ENCODE measurements at places on chromosomes 4 and X.

GRCh38 chr4:186752325-186752724, 28.7 kb upstream of the FAT1 start:
- no peak for DNase-seq

DNA sequence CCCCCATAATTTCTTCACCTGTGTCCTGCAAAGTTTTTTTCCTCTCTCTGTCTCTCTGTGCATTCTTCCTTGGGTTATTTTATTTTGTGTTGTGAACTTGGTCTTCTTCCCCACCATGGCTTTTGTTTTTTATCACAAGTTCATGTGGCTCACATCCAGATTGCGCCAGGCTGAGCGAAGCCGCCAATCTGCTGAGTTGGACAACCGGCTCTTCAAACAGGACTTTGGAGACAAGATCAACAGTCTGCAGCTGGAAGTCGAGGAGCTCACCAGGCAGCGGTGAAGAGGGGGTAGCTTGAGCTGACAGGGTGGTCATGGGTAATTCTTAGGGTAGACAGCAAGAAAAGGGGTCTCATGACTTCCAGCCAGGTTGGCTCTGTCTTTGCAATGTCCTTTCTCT, 46.1 kb downstream of the GRSF1 start:
- no peak for DNase-seq

DNA sequence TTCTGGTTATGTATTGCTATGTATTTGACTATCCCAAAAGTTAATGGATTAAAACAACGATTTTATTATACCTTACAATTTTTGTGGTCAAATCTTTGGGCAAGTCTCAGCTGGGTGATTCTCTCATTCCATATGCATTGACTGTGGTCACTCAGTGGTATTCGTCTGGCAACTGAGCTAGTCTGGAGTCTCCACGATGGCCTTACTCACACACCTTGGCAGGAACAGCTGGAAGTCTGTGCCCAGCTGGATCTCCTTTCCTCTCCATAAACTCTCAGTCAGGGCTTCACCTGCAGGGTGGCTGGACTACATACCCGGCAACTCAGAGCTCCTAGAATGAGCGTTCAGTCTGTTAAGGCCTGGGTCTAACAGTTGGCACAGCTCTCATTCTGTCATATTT, 141.1 kb upstream of the WDFY3 start:
- DNase-seq, result no peak

GRCh38 chrX:1026263-1027015, 186.0 kb downstream of the CRLF2 start:
- no peak for DNase-seq

- no peak for DNase-seq
These were observed 10.7 kb upstream of the BRS3 start for GRCh38 chrX:136477026-136477425.

DNA sequence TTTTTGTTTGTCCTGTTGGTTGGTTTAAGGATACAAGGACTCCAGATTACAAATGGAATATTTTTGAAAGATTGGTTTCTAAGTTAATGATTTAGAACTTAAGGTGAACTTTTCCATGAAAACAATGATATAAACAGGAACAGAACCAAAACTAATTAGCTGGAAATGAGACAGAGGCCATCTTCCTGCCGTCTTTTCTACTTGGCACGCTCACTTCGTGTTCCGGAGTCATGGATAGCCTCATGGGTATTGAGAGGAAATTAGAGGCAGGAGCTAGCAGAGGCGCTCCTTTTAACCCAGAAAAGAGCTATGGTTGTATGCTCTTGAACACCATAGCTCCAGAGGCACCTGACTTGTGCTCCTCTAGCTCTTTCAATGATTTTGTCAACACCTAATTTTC, 2.4 kb downstream of the FAM241A start:
- no peak for DNase-seq

DNA sequence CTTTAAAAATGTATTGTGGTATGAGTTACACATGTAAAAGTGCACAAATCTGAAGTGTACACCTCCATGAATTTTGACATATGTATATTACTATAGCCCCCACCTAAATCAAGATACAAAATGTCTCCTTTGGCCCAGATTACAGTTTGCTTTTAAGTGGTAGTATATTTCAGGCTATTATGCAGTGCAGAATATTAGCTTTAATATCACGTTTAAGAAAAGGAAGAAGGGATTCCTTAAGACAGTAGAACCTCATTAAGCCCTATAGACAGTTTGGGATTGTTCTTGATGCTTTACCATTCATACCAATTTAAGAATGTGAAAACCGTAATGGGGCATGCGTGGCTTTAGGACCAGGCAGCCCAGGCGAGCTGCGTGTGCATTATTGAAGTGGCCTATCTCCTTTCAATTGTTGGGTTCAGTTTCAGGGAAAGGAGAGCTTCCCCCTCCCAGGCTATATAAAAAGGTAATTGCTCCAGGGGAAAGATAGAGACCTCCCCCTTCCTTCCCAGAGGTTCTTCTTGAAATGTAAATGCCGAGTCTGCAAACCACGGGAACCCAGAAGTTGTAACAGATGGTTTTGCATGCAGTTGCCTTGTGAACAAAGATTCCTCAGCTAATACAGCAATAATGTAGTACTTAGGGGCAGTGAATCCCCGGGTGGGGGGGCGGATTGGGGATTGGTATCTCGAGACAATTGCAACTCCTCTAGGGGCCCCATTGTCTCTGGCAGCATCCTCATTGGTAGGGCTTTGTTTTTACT, 106.1 kb downstream of the UCHL1 start:
- DNase-seq, result no peak

DNA sequence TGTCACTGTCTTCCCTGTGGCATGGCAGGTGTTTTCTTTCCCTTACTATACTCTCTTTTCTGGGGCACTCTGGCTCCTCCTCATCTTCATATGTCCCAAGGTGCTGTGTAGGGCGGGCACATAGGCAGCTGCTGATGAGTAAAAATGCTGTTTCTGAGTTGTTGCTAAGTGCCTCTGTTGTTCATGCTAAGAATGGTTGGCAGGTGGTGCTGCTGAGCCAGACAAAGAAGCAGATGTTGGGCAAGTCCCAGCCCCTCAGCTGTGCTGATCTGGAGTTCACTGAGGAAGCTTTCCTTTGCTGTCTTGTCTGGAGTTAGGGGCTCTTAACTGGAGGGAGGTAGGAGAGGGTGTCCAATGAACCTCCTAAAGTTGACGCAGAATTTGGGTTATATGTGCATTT, 40.6 kb downstream of the HADH start:
- DNase-seq, result peak; percentile 34

GRCh38 chr4:138826322-138826721, 189.3 kb upstream of the NOCT start:
- DNase-seq, result no peak

GRCh38 chr4:144599621-144600020, 46.3 kb upstream of the HHIP start:
- DNase-seq, result no peak

- DNase-seq, result no peak
These were observed 140.6 kb downstream of the STK32B start for GRCh38 chr4:5191831-5192230.

DNA sequence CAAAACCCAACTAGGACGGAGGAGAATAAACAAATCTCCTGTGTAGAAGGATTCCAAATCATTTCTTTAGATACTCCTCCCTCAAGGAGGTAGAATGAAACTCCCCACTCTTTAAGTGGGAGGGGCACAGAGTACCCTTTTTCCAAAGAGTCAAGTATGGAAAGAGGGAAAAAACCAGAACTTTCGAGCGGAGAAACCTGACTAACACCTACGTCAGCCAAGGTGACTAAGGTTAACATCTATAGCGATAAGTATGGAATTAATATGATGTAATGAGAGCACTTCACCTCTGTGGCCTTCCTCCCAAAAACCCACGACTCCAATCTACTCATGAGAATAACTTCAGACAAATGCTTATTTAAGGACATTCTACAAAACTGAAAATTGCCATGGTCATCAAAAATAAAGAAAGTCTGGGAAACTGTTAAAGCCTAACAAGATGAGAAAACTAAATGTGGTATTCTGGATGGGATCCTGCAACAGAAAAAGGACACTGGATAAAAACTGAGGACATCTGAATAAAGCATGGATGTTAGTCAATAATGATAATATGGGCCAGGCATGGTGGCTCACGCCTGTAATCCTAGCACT, 157.0 kb upstream of the MAP3K15 start:
- no peak for DNase-seq

GRCh38 chr4:56512166-56512565, 6.6 kb downstream of the ARL9 start:
- DNase-seq, result no peak

DNA sequence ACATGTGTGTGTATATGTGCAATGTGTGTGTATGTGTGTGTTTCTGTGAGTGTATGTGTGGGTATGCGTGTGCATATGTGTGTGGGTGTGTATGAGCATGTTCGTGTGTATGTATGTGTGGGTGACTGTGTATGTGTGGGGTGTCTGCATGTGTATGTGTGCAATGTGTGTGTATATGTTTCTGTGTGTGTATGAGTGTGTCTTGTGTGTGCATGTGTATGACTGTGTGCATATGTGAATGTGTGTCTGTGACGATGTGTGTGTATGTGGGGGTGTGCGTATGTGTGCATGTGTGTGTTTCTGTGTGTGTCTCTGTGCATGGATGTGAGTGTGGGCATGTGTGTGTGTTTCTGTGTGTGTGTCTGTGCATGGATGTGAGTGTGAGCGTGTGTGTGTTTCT, 4.2 kb upstream of the ATP2B3 start:
- DNase-seq, result no peak

DNA sequence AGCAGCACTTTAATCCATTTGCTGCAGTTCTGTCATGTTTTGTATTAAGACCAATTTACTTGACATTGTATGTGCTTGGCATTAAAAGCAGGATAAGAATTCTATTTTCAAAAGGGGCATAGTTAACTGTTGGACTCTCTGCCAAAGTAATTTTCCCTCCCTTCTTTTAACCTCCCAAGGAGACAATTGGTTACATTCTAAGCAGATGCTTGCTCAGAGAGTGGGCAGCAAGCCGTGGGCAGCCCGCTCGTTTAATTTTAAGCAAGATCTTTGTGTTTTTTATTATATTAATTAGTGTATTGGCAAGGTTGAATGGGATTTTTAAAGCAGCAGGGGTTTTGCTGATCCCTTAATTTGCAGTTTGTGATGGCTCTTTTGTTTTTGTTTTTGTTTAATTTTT, 37.1 kb upstream of the KLHL8 start:
- DNase-seq, result no peak

DNA sequence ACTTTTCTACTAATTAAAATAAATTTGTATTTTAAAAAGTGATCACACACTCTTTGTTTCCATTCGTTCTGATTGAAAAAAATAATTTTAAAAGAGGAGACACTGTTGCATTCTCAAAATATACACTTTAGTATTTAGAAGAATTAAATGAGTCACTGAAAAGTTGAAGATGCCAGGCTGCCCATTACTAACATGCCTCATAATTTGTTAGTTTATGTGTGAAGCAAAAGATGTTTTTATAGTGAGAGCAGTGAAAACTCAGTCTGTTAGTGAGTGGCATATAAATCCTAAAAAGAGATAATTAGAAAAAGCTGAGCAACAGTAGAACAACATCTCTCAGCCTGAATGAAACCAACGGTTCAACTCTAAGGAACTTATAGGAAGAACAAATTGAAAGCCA, 143.4 kb downstream of the CDS1 start:
- DNase-seq, result no peak

- DNase-seq, result no peak
These were observed 1.4 kb downstream of the ARX start for GRCh38 chrX:25014366-25014838.

- DNase-seq, result no peak
These were observed 57.5 kb downstream of the FAM13A start for GRCh38 chr4:88999392-88999930.

- no peak for DNase-seq
These were observed 107.6 kb upstream of the CBR4 start for GRCh38 chr4:169117591-169118081.

GRCh38 chrX:9033989-9034388, at the start of gene FAM9B:
TSS of gene FAM9B (minus strand) at chrX:9034127. CDS start at chrX:9032986, 1,141 bp downstream.
- DNase-seq, result no peak

DNA sequence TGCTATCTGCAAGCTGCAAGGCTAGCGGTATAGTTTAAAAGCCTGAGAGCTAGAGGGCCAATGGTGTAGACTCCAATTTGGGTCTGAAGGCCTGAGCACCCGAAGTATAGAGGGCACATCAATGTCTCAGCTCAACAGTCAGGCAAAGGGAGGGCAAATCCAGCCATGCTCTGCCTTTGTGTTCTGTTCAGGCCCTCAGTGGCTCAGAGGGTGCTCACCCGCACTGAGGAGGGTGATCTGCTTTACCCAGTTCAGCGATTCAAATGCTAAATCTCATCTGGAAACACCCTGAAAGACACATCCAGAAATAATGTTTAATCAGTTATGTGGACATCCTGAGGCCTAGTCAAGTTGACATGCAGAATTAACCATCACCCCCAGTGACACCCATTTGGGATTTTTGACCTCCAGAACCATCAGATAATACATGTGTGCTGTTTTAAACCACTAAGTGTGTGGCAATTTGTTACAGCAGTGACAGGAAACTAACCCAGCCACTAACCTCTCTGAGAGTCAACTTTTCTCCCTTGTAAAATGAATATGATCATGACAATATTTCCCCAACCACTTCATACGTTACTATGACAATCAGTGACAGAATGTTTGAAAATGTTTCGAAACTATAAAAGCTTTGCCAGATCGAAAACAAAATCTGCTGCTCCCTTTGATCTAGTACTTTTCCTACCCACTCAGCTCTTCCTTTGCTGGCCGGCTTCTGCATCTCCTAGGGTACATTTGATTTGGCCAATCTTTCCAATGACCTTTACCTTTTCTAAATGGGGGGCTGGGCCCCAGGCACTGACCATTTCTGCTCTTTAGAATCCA, 8.4 kb upstream of the TBL1X start:
- no peak for DNase-seq

GRCh38 chr4:10496200-10496599, 39.0 kb upstream of the ZNF518B start:
- no peak for DNase-seq

- no peak for DNase-seq
These were observed 135.2 kb upstream of the RASGEF1B start for GRCh38 chr4:81606801-81607501.

DNA sequence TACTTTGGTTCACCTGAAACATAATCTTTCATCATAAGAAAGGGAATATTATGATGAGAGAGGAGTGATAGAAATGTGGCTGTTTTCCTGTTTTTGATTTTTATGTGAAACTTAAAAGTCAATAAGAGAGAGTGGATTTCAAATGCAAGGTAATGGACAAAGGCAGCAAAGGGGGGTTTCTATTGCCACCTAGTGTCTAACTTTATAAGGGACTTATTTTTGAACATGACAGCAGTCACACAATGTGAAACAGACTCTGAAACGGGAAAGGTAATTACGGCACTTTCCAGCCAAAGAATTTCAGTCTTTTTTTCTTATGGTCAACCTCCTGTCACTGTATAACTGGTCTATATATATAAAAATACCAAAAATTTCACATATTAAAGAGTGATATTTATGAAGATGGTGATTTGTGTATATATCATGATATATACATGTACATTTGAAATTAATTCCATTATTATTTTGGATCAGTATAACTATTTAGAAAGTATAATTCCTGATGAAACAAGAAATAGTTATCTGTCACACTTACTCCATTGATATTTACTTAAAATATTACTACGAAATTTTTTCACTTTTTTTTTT, 127.1 kb downstream of the FBXO8 start:
- DNase-seq, result no peak

Measured in activated CD8-positive, alpha-beta memory T cell treated with anti-CD3 and anti-CD28 coated beads for 1 hour (primary cell).